ENCODE measurements at places on chromosomes 11 and 22.

- DNase-seq = no peak
These were observed 134.0 kb upstream of the SYN3 start for GRCh38 chr22:33192156-33192555.

- DNase-seq = no peak
These were observed 18.1 kb upstream of the FCHSD2 start for GRCh38 chr11:73160005-73160760.

DNA sequence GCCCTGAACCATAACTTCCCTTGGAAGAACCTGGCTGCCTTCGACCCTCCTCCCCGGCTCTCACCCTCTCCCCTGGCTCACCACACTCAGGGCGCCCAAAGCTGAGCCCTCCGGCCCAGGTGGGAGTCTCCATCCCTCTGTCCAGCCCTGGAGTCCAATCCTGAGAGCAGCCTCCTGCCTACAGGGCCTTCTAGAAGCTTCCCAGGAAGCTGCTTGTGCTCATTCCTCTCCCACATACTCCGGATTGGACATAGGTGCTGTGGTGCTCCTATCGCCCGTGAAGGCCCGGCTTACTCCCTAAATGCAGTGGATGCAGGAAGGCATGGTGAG is 1332.0 kb downstream of the BRD1 start:
- no peak for DNase-seq

DNA sequence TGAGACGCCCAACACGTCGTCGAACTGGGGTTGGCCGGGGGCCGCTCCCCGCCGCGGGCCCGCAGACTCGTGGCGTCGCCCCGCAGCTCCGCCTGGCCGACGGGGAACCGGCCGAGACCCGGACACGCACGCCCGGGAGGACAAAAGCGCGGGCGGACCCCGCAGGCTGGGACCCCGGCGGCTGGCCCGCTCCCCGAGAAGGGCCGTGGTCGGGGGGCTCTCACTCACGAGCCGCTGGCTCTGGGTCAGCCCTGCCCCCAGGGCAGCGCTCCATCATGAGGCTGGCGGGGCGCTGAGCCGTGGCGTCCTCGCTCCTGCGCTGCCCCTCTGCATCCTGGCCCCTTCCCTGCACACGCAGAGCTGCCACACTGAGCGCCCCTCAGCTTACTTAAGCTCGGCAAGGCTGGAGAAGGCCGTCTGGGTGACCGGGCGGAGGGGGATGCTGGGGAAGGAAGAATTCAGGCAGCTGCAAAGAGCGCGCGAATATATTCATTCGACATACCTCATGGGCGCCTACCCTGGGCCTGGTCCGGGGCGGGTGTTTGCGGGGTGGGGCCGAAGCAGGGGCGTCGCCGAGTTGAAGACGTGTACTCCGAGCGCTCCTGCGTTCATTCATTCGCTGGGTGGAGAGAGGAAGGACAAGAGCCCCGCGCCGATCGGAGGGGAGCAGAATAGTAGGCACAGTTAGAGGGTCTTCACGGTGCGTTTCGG is 579 bp upstream of the CYB5R2 start:
- peak; percentile 83 for DNase-seq

DNA sequence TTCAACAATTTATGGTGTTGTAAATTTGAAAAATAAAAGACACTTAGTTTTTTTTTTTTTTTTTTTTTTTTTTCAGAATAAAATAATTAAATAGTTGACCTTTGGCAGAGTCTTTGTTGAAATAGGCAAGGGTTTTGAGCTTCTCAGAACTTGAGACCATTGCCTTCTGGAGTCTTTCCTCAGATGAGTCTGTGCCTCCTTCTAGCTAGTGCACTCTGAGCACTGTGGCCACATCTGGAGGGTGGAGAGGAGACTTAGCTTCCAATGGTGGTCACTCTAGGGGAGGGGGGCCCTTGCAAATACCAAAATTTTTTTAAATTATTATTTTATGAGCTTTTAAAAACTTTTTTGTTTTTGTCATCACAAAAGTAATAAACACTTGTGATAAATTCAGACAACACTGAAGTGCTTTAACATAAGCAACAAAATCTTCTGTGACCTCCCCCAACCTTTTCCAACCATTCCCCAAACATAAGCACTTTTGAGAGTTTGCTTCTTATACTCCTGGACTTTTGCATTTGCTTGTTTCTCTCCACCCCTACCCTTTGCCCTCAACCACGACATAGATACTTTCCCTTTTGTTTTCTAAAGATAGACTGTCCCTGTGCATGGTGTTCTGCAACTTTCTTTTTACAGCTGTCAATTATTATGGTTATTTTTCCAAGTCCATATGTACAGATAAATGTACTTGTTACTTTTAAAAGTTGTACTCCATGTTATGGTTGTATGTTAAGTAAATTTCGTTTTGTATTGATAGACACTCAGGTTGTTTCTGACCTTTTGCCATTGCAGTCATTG is 41.1 kb downstream of the BMAL1 start:
- no peak for DNase-seq

DNA sequence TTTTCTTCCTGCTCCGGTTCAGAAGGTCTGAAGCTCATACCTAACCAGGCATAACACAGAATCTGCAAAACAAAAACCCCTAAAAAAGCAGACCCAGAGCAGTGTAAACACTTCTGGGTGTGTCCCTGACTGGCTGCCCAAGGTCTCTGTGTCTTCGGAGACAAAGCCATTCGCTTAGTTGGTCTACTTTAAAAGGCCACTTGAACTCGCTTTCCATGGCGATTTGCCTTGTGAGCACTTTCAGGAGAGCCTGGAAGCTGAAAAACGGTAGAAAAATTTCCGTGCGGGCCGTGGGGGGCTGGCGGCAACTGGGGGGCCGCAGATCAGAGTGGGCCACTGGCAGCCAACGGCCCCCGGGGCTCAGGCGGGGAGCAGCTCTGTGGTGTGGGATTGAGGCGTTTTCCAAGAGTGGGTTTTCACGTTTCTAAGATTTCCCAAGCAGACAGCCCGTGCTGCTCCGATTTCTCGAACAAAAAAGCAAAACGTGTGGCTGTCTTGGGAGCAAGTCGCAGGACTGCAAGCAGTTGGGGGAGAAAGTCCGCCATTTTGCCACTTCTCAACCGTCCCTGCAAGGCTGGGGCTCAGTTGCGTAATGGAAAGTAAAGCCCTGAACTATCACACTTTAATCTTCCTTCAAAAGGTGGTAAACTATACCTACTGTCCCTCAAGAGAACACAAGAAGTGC is 661 bp upstream of the MALAT1 start:
- peak; percentile 84 for DNase-seq

GRCh38 chr11:120590472-120590871 is 78.9 kb downstream of the GRIK4 start:
- no peak for DNase-seq

GRCh38 chr11:65499713-65500386 is 1.0 kb downstream of the MALAT1 start:
- DNase-seq = no peak

DNA sequence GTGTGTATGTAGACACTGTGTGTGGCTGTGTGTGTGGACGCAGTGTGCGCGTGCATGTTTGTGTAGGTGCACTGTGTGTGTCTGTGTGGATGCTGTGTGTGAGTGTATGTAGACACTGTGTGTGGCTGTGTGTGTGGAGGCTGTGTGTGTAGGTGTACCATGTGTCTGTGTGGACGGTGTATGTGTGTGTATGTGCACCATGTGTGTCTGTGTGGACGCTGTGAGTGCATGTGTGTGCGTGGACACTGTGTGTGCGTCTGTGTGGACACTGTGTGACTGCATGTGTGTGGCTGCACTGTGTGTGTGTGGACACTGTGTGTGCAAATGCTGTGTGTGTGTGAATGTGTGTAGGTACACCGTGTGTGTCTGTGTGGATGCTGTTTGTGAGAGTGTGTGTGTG is 10.3 kb downstream of the TRPM5 start:
- DNase-seq = no peak

DNA sequence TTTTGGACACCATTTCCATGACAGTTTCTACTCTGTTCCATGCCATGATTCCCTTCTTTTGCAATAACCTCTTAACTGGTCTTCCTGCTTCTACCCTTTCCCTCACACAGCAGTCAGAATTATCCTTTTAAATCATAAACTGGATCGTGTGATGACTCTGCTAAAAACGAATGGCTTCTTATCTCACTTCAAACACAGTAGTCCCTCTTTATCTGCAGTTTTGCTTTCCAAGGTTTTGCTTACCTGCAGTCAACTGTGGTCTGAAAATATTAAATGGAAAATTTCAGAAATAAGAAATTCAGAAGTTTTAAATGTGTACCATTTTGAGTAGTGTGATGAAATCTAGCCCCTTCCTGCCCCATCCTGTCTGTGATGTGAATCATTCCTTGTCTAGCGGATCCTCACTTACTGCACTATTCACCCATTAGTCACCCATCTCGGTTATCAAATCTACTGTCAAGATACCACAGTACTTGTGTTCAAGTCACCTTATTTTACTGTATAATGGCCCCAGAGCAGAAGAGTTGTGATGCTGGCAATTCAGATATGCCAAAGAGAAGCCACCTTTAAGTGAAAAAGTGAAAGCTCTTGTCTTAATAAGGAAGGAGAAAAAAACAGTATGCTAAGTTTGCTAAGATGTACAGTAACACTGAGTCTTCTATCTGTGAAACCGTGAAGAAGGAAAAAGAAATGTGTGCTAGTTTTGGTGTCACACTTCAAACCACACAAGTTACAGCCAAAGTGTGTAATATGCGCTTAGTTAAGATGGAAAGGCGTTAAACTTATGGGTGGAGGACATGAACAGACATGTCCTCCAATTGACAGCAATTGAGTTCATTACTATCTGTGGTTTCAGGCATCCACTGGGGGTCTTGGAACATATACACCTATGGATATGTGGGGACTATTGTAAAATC is 283.0 kb downstream of the DDX10 start:
- no peak for DNase-seq

- DNase-seq = no peak
These were observed 99.5 kb downstream of the SPATA19 start for GRCh38 chr11:133745791-133746190.

DNA sequence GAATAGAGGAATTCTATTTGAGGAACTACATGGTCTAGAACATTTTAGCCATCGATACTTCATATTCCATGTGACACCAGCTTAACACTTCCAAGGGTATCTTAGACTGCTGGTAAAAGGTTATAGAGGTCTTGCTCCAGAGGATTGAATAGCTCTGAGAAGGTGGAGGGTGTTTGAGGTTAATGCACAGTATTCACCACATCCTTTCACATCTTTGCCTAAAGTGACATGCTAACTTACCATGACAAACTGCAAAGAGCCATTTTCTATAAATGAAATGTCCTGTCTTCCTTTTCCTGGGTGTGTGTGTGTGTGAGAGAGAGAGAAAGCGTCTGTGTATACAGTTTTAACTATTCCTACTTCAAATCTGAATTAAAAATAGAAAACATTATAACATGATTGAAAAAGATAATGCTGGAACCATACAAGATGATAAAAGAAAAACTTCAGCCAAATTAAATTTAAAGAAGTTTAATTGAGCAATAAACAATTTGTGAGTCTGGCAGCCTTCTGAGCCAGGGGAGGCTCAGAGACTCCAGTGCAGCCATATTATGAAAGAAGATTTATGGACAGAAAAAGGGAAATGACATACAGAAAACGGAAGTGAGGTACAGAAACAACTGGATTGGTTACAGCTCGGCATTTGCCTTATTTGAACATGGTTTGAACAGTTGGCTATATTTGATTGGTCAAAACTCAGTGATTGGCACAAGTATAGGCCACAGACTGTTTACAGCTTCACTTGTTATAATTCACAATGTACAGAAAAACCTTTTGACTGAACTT is 320.9 kb upstream of the CCDC179 start:
- DNase-seq = no peak

GRCh38 chr11:129992161-129992944 is 10.3 kb downstream of the PRDM10 start:
- DNase-seq = no peak

DNA sequence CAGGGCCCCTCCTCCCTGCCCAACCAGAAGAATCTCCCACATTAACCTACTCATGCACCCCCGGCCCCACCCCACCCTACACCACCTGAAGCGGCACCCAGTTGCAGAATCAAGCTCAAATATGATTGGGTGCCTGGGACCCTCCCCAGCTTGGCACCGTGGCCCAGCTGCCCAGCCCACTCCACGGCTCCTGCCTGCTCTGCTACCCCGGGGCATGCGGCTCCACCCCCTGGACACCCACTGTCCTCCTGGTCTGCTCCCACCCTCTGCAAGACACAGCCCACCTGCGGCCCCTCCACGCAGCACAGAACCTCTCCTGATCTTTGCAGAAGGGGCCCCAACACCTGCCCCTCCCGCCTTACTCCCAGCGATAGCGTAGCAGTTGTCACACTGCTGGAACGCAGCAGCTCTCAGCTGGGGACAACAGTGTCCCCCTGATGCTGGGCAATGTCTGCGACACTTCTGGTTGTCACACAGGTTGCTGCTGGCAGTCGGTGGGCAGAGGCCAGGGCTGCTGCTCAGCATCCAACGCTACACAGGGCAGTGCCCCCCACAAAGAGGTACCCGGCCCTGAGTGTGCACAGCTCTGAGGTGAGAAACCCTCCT is 32.0 kb upstream of the TESMIN start:
- DNase-seq = peak; percentile 51

DNA sequence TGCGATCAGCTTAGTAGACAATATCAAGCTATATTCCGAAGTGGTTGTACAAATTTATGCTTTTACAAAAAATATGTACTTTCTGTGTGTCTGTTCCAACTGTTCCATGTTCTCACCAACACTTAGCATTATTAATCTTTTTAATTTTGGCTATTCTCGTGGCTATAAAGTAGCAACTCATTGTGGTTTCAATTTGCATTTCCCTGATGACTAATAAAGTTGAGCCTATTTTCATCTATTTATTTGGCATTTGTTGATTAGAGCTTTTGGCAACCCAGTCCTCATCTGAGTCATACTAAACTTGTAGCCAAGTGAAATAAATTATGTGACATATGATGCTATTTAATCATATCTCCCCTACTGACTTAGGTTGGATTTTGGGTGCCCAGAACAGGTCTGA is 115.9 kb downstream of the FBXO7 start:
- DNase-seq = no peak

DNA sequence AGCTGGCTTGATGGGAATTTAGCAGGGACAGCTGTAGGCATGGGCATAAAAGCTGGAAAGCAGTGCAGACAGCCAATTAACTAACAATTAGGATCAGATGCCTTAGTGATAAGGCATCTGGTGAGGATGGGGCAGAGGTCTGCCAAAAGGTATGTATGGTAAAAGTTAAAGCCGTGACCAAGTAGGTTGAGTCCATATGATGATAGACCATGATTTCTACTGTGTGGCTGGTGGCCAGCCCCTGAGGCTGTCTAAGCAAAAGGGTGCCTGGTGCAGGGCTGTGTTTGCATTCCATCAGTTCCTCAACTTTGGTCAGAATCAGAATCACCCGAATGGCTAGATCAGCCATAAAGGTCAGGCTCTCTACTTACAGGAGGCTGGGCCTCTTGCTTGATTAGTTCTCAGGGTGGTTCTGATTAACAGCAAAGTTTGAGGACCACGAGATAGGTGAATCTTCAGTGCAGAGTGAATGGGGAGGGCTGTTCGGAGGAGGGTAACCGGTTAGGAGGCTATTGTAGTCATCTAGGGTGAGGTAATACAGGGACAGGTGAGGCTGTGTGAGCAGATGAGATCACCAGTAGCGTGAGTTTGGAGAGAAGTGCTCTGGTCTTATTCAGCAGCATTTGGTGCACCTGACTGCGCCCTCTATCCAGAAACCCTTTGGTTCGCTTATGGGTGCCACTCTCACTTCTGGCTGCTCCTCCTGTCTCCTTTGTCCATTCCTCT is 27.2 kb downstream of the PPFIBP2 start:
- DNase-seq = no peak

GRCh38 chr11:122686111-122686510 is 30.6 kb downstream of the UBASH3B start:
- no peak for DNase-seq

Measured in upper lobe of left lung (tissue), 6 donors.